ENCODE measurements at places on chromosomes 2 and 18.

GRCh38 chr2:85178980-85179411 is 45.8 kb downstream of the TCF7L1 start:
- no peak for DNase-seq

- DNase-seq = no peak
Observed at GRCh38 chr2:94875064-94875819, 4.0 kb downstream of the TEKT4 start.

- no peak for DNase-seq
Observed at GRCh38 chr2:46818141-46818621, 97.4 kb downstream of the MCFD2 start.

DNA sequence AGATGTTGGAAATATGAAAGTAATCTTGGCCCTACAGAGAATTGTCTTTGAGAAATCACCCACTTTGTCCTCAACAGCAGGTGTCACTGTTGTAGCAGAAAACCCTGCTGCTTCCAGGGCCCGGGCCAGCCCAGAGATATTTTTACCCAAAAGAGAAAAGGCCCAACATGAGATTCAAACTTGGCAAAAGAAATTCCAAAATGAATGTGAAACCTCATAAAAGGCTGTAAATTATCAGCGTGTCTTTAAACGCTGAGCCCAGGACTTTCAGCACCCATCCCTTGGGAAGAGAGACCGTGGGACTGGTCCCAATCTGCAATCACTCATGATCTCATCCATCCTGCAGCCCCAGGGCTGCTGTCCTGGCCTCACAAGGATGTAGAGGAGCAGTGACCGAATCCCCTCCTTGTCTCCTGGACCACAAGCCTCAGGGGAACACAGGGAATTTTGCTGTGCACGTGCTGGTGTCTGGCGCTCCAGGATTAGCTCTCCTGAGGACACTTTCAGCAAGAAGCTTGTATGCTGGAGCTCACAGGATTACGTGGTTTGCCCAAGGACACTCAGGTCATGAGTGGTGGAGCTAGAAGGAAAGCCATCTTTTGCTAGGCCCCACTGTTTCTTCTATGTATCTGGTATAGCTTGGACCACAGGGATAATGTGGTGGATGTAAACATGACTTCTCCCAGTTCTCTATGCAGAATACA is 202.1 kb downstream of the RNF144A start:
- no peak for DNase-seq

GRCh38 chr2:33681364-33681757 is 82.3 kb upstream of the FAM98A start:
- no peak for DNase-seq

DNA sequence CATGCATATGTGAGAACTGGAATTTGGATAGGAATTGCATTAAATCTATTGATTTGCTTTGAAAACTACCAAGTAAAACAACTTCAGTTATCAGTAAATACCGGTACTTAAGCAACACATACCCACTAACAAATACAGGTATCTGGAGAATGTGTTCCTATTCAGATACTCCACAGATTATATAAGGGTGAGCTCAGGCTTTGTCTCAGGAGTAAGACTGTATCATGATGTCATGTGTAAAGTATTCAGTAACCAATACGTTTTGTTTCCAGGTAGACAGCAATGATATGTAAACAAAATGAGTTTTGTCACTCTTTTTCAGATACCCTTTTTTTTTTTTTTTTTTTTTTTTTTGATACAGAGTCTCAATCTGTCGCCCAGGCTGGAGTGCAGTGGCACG is 74.8 kb downstream of the DSC3 start:
- no peak for DNase-seq

DNA sequence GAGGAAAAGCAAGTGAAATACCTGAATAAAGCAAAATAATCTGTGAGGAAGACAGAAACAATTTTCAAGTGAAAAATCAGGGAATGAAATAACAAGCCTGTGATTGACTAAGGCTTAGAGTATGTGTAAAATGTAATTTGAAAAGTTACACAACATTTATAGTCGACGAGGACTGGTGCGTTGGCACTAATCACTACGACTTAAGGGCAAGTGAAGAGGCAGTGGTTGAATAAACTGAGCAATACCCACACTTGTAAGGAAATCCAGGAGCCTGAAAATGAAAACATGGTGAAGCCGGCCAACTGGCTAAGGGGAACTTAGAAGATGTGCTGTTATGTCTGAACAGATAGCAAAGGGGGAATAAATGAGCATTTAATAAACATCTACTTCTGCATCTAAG is 13.4 kb downstream of the DOK1 start:
- no peak for DNase-seq

DNA sequence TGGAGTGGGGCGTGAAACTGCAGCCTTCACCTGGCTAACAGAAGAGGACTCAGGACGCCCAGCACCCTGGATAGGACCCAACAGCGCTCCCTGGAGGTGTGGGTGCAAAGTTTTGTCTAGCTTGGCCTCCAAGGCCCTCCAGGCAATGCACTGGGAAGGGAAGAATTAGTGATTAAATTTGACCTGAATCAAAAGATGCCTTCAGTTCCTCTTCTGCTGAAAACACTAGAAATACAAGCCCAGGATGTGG is 779 bp upstream of the TRIB2 start:
- peak; percentile 88 for DNase-seq

DNA sequence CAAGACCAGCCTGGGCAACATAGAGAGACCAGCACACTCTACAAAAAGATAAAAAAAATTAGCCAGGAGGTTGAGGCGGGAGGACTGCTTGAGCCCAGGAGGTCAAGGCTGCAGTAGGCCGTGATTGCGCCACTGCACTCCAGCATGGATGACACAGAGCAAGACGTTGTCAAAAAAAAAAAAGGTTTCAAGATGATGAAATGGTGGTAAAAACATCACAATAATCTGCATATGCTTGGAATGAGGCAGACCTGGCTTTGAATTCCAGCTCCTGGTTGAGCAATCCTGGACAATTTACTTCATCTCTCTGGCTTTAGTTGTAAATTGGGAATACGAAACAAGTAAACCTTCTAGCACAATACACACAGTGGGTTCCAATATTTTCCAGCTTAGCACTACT is 24.1 kb downstream of the USP40 start:
- no peak for DNase-seq

- DNase-seq = no peak
Observed at GRCh38 chr2:64237266-64237665, 93.0 kb upstream of the PELI1 start.

DNA sequence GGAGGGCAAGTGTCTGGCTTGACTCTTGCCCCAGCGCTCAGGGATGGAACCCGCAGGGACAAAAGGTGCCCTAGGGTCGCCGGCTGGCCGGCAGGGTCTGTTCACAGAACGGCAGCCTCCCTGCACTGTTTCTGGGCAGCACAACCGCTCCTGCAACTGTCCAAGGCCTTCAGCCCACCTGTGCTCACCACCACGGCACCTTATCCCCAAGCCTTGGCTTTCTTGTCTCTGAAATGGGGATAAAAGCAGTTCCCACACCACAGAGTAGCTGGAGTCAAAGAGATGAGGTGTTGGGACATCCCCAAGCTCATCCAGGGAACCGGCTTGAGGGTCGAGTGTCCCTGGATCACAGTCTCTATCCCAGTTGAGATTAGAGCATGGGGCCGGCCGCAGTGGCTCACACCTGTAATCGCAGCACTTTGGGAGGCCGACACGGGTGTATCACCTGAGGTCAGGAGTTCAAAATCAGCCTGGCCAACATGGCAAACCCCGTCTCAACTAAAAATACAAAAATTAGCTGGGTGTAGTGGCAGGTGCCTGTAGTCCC is 4.7 kb downstream of the SNORC start:
- DNase-seq = no peak

DNA sequence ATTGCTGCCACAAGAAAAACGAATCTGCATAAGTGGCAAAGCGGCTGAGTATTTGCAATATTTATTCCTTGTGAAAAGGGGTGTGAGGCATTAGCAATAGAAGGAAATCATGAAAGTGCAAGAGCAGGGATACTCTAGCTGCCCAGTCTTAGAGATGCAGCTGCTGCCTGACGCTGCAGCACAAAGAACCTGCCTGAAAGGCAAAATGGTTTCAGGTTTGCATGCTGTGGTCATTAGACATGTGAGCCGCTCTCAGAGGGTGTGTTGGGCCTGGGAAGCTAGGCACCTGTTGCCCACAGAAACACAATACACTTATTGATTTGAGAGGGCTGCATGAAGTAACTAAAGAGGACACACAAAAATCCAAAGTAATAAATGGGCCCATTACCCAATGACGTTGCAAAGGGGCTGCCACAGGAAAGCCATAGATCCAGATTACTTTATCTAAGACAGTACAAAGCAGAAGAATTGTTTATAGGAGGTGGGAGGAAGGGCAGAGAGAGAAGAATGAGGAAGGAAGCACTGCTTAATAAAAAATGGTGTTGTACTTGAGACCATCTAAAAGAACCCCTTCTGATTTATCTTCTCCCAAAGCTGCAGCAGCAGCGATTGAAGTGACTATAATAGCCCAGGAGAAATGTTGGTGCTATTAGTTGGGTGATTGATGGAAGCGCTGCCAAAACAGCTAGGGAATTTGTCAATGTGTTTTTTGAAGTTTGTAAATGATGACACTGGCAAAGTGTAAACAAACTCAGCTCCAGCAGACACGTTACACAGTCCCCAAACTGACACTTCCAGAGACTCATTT is 492.4 kb upstream of the ACVR2A start:
- no peak for DNase-seq

GRCh38 chr2:172673056-172673683 is 62.5 kb upstream of the RAPGEF4 start:
- no peak for DNase-seq

GRCh38 chr18:3877678-3878077 is 427.7 kb downstream of the TGIF1 start:
- DNase-seq = no peak

DNA sequence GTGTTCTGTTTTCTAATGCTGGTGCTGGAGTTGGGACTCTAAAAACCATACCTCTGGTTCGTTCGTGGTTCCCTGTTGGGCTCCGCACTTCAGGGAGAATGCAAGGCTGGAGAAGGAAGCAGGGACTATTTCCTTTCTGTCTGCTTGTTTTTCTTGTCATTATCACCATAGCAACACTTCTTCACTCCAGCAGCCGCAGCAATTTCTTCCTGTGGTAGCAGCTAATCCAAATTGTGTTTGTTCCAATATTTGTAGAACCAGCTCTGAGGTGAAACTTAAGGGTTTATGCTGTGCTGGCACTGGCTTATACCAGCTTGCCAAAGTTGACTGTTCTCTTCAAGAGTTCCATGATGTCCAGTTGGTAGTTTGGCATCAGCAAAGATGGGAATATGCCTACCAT is 301.4 kb upstream of the SYT4 start:
- DNase-seq = no peak

- no peak for DNase-seq
Observed at GRCh38 chr18:36808681-36809080, 20.1 kb downstream of the TPGS2 start.

DNA sequence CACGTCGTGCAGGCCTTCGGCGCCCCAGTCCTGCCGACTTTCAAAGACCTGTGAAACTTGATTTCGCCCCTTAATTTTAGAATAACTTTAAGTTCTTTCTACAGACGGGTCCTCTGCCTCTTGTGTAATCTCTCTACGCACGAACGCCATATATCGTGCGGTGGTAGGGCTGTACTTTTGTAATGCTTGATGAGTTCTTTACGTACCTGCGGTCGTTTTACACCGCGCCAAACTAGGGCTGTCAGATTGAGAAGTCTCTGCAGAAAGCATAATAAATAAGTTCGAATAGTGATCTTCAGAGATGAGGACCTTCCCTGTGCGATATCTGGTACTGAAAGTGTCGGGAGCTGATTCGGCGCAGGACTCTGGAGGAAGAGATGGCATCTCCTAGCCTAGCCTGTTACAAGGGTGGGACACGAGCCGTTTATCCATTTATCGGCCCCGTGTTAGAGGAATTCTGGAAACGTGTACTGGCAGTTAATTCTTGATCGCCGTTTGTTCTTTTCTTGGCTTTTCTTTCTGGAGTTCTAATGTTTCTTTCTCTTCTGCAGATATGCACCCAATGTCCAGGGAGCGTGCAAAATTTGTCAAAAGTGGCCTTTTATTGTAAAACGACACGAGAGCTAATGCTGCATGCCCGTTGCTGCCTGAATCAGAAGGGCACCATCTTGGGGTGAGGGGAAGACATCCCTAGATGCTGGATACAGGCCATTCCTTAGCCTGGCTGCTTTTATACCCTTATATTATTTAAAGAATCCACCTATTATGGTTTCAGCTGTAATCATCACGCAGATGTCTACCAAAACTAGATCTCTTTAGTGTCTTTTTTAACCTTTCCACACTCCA is 781 bp upstream of the SLC5A6 start:
- DNase-seq = no peak

DNA sequence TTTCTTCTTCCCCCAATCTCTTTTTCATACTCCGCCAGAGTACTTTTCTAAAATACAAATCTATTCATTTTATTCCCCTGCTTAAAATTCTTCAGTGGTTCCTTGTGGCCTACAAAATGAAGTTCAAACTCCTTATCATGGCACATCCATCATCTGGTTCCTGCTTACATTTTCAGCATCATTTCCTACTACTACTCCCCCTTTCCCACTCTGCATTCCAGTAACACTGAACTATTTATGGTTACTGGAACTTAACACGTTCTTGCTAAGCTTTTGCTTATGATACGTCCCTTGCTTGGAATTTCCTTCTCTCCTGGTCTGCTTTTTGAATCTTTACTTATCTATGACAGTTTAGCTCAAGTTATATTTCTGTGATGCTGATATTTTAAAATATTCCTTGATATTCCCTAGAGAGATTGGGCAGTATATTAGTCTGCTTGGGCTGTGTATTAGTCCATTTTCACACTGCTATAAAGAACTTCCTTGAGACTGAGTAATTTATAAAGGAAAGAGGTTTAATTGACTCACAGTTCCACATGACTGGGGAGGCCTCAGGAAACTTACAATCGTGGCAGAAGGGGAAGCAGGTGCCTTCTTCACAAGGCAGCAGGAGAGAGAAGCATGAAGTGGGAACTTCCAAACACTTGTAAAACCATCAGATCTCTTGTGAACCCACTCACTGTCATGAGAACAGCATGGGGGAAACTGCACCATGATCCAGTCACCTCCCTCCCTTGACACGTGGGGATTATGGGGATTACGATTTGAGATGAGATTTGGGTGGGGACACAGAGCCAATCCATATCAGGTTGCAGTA is 53.2 kb downstream of the BMPR2 start:
- DNase-seq = no peak

GRCh38 chr18:55307505-55307904 is 280.5 kb downstream of the TCF4 start:
- no peak for DNase-seq

GRCh38 chr2:27049422-27050280 is 1.8 kb upstream of the AGBL5 start:
- DNase-seq = peak; percentile 87

DNA sequence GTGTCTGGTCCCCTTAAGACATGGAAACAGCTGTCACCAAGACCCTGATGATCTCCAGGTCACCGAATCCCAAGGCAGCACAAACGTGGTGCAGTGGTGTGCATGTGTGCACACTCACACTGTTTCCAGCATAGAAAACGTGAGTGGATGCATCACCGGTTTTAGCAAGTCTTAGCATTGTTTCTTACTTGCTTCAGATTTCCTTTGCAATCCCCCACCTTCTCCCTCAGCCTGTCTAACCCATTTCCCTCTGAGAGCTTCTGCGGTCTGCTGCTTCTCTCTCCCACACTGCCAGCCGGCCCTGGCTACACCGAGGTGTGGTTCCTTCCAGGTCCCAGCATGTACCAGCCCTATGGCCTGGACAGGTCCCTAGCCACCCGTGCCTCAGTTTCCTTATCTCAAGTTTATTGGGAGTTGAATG is 343.4 kb upstream of the HS6ST1 start:
- DNase-seq = no peak

Measured in activated CD8-positive, alpha-beta memory T cell treated with anti-CD3 and anti-CD28 coated beads for 24 hours (primary cell).